GM13977 (cell line): ENCODE measurements at places on chromosomes 2 and 18.

DNA sequence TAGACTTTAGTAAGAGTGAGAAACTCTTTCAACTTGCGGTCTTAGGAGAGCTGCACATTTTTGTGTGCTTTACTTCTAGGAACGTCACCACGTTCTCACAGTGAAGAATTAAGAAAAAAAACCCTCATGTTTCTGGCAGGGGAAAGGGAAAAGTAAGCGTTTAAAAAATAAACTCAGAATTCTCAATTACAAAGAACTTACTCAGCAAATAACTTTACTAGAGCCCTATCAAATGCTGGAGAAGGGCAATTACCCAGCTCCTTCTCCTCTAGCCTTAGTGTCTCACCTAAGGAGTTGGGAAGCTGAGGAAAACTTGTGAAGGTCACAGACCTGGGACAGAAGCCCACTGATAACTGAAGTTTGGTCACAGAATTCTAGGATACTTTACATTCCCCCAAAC, 1500.3 kb downstream of the LRP1B start:
- no peak for DNase-seq

- no peak for DNase-seq
Measured at GRCh38 chr2:235312571-235312970, 181.3 kb upstream of the AGAP1 start.

GRCh38 chr18:57121542-57122112, 25.3 kb upstream of the BOD1L2 start:
- no peak for DNase-seq

DNA sequence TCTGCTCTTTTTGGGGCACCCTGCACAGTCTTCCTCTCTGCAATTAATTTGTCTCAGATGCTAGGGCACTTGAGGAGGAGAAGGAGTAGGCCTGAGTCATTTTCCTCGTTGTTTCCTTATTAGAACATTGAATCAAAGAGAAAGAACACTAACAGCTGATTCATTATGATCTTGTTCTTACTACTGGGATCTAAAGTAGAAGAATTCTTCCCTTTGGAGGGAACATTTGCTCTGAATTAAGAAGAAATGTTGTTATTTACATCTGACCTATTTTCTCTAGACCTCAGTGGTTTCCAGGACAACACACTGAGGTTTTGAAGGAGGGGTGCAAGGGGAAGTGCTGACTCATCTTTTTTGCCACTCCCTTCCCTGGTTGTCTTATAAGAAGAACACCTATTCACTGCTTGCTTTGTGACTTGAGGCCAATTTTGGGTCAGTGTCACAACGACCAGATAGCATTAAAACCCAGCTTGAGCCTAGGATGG, 24.3 kb upstream of the STAT1 start:
- DNase-seq = no peak

DNA sequence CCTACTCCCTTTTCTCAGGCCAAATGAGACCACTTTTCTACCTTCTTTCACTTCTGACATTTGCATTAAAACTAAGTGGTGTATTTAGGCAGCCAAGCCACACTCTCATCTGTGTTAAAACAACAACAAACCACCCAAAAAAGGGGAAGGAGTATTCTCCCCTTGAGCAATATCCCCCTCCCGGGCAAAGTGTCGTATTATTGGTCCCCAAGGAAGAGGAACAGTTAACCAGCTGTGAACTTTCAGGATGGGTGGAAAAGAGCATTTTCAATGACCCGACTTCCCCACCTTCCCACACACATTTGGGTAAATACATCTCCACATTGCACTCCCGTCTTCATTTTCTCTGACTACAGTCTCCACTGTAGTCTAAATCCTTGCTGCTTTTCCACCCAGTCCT, 44.3 kb downstream of the FEZ2 start:
- DNase-seq = no peak

GRCh38 chr2:168396131-168396530, 59.9 kb upstream of the CERS6 start:
- no peak for DNase-seq

DNA sequence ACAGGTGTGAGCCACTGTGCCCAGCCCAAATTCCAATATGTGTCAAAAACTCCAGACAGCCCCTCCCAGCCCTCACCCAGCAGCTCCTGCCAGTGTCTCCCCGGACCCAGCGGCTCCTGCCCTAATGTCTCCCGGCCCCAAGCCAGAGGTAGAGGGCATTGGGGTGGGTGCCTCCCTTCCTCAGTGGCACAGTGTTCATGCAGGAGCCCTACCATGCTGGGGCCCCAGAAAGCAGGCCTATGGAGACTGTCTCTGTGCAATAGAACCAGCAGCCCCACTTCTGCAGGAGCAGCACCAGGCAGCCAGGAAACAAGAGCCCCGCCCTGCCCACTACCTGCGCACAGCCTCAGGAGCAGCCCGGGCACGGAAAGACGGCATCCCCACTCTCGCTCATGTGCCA, 70.4 kb downstream of the EIPR1 start:
- DNase-seq = no peak

GRCh38 chr2:85680707-85681371, 12.8 kb upstream of the SFTPB start:
- no peak for DNase-seq

- DNase-seq = no peak
Measured at GRCh38 chr2:54086157-54086556, 29.3 kb upstream of the ACYP2 start.

DNA sequence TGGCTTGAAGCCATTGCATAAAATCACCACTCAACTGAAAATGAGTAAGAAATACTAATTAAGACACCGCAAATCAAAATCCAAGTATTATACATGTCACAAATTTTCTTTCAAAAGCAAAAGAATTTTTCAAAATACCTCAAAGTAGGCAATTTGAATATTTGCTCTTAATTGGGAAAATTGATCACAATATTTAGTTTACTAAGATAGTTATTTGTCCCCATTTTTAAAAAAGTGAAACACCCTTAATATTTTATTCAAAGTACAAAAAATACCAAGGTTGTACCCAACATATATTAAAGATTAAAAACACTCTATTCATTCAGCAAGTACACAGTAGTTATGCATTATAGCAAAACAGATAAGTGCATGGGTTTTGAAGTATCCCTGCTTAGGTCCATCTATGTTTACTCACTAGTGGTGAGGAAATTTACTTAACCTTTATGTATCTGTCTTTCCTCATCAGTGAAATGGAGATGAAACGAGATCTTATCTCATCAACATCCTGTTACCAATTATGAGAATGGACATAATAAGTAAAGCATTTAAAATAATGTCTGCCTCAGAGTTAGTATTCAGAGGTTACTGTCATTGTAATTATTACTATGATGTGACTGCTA, 35.1 kb downstream of the VPS54 start:
- DNase-seq = no peak

DNA sequence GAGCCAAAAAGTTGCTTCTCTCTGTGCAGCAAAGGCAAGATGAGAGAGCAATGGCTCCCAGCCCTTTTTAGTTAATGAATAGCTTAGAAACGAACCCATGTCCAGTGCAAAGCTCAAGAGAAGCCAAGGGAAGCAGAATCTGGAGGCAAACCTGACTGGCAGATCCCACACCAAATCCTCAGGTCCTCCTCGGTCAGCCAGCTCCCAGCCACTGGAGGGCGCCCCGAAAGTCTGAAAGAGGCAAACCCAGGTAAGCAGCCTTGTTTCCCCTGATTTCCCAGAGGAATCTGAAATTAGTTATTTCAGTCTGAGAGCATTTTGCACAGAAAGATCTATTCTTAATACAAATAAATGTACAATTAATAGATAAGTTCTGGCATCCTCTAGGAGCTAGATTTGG, 71.3 kb upstream of the PID1 start:
- no peak for DNase-seq

DNA sequence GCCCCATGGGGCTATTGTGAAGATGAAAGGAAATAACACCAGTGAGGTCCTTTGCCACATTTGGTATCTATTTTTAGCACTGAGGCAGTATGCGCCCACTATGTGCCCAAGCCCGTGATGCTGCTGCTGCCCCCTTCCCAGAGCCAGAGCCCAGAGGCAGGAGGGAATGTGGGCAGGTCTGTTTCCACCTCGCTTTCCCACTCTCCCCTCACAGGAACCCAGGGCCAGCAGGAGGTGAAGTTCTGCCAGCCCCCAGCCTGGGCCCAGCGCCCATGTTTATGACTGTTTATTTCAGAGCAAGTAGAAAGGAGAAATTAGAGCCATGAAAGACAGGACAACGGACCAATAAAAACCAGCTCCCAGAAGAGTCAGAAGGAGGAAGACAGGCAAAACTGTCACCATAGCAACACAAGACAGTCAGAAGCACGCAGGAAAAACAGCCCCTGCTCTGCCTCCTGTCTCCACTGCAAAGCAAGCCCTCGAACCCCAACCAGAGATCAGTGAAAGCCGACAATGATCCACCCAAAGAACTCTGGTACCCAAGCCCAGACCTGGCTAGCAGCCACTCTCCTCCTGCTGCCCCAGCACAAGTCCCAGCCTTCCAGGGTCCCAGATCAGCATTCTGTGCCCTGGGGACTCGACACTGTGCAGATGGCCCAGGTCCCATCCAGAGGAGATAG, 1.4 kb downstream of the CYRIA start:
- peak; percentile 47 for DNase-seq

DNA sequence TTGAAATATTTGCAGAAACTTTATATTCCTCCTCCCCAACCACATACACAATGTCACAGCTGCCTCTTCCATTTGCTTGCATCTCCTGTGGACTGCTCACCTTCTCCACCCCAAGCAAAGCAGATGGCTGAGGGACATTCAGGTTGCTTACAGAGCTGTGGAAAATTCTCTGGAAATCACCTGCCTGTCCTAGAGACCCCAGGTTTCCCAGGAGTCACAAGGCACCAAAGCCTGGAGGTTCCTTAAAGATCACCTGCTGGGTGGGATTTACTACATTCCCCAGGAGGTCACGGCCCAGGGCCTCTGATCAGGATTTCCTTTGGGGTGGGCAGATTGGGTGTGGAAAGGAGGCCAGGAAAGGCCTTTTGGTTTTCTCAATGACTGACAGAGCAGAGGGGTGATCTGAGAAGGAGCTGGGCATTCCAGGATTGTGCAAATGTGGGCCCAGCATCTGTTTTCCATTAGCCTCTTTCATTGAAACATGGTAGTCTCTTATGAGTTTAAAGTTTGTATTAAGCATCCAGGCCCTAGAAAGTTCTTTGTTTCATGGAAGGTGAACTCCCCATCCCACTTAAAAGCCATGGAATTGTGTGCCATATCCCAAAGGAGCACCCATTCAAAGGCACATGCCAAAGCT, 410.7 kb upstream of the TNP1 start:
- DNase-seq = no peak

GRCh38 chr18:78196280-78196679, 783.3 kb upstream of the SALL3 start:
- no peak for DNase-seq

GRCh38 chr18:49731860-49732311, 81.4 kb downstream of the ACAA2 start:
- DNase-seq = no peak

DNA sequence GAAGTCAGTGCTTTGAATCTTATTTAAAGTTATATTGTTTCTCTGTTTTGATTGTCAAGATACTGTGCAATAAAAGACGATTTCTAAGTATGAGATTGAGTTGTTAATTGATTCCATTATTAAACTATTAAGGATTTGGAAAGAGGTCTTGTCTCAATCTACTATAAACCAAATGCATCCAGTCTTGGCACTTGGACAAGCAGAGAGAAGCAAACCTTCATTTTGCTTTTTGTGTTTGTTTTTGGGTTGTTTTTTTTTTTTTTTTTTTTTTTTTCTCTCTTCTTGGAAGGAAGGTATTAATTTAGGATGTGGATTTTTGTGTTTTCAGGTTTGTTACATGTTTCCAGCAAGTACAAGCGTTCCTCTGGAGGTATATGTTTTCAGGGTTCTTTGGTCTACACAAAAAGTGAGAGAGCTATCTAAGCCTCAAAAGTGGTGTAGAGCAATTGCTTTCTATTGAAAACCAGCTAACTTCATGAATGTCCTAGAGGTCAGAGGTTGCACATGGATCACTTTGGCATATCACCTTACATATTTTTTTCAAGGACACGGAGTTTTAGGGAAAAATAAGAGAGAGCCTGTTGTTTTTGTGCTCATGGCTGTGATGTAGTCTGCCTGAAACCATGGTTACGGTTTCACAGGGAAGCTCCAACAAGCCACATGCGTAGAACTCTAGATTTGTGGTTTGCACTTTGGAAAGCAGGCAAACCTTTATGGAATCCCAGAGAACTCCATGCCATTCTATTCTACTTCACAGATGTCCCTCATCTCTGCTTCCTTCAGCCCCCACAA, 1.8 kb downstream of the PRKCE start:
- no peak for DNase-seq

DNA sequence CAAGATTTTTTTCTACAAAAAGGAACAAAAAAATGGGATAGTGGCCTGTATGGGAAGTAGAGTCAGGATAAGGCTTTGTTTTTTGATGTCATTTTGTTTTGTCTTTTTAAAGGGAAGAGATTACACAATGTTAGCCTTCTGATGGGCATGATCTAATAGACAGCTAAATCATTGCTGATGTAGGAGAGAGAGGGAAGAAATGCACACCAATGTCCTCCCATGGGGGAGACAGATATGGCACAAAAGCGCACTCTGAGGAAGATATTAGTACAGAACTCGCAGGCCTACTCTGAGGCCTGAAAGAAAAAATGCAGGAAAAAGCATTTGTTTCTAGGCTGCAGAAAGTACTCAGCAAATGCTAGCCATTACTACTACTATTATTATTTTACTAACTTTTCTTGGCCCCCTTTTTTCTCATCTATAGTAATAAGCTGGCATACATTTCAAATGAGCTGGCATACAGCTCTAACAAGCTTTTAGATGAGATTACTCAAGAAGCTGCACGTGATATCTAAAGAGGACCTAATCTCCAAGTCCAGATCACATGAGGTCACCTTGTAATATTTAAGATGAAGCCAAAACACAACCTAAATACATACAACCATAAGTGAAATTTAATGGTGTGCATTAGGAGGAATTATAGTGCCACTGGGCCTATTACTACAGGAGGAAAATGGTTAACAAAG, 269.4 kb upstream of the TANK start:
- no peak for DNase-seq

DNA sequence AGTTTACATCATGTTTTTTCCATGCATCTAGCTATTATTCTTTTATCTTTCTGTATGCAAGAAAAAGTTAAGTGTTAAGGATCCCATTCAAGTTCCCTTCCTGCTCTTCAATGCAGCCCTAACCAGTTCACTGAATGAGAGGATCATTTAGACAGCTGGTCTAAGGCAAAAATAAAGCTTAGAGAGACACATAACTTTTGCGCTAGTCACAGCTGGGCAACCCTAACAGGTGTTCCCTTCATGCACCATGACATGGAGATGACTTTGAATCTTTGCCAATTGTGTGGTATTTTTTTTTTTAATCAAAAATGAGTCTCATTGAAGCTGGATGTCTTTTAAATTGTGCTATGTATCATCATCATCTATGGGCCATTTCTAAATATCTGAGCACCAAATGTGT, 393.8 kb upstream of the CYRIA start:
- DNase-seq = no peak

GRCh38 chr2:96963316-96963715, 23.1 kb downstream of the FAM178B start:
- DNase-seq = no peak

GRCh38 chr2:145591109-145591809, 1071.3 kb upstream of the ZEB2 start:
- DNase-seq = no peak

DNA sequence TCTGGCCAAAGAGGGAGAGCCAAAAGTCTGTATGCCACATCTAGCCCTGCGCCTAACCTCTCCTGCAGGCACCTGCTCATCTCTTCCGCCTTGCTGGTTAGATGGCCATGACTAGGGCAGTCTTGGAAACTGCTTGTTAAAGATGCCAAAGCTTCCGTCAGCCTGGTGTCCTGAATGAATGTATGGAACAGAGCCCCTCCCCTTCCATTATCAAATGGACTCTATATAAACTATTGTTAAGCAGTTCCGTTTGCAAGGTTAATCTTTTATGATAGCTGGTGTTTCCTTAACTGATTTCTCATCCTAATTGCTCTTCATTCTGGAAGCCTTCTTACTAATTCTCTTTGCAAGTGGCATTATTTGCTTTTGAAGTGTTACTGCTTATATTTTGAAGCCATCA, 87.1 kb downstream of the ATP9B start:
- DNase-seq = no peak
